HCT116 (cell line): ENCODE measurements at places on chromosomes 7 and 10.

DNA sequence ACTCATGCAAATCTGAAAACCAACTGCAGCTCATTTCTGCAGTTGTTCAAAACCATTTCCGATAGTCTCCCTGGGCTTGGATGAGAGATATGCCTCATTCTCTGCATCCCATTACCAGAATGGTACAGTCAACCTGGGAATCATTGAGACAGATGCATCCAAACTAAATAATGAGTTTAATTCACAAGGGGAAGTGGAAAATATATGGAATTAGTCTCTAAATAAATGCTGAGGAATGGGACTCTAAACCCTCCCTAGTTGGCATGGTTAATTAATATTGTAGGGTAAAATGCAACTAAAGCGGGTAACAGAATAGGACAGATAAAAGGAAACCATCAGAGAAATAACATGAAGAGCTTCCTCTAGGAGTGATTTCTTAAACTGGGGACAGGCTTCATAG is 118.9 kb downstream of the AMPH start:
- no peak for DNase-seq

GRCh38 chr10:29790207-29790606 is 155.4 kb upstream of the SVIL start:
- DNase-seq = no peak

DNA sequence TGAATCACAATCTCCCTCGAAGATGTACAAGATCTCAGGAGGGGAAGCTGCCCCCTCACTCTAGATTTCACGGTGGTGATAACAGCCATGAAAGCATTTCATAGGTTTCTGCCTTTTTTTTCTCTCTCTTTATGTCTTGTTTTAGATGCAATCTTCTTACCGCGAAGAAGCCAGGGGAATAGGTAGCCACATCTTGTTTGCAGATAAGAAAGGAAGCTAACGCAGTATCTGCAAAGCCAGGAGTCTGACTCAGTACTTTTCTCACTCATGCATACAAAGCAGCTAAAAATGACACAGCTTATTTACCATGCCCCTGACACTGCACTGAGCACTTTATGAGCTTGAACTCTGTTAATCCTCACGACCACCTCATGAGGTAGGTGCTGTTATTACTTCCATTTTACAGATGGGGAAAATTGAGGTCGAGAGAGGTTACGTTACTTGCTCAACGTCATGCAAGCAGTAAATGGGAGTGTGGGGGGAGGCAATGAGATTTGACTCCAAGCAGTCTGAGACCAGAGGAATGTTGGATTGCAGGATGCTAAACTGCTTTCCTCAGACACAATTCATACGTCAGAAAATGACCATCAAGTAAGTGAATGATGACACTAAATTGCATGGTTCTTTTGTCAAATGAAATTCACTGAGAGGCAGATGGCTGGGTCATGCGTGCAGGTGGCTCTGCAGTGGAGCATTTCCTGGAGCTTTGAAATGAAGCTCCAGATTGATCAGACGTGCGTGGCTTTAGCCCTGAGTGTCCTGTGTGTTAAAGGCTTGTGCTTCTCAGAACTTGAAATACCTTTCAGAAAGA is 3.3 kb downstream of the MAP3K8 start:
- no peak for DNase-seq

GRCh38 chr10:111996103-111996502 is 187.5 kb downstream of the GPAM start:
- DNase-seq = no peak

- DNase-seq = no peak
Observed at GRCh38 chr7:26959290-26959689, 94.9 kb upstream of the SKAP2 start.

GRCh38 chr7:139180700-139181311 is 50.2 kb upstream of the UBN2 start:
- no peak for DNase-seq

- no peak for DNase-seq
Observed at GRCh38 chr10:119362122-119362521, 154.8 kb downstream of the GRK5 start.

DNA sequence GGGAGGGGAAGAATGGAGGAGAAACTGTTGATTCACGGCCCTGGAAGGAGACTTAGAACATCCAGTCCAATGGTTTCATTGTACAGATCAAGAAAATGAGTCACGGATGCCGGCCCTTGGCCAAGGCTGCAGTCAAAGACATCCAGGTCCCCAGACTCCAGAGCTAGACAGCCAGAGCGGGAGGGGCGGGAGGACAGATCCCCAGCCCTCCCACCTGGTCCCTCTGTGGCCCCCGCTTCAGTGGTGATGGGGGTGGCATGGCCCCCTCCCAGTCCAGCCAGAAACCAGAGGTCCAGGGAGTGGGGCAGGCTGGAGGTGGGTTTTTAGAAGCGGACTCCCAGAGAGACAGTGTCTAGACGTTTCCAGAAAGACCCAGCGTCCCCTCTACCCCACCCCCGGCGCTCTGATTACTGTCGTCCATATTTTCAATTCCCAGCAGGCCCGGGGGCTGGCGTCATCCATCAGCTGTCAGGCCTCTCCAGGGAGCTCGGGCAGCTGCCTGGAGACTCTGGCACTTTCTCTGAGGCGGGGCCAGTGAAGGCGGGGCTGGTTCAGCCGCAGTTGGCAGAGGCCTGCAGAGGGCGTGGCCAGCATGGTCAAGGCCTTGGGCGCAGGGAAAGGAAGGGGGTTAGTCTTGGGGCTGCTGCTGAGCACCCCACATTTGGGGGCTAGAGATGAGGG is 8.0 kb upstream of the HSPB1 start:
- peak; percentile 83 for DNase-seq

DNA sequence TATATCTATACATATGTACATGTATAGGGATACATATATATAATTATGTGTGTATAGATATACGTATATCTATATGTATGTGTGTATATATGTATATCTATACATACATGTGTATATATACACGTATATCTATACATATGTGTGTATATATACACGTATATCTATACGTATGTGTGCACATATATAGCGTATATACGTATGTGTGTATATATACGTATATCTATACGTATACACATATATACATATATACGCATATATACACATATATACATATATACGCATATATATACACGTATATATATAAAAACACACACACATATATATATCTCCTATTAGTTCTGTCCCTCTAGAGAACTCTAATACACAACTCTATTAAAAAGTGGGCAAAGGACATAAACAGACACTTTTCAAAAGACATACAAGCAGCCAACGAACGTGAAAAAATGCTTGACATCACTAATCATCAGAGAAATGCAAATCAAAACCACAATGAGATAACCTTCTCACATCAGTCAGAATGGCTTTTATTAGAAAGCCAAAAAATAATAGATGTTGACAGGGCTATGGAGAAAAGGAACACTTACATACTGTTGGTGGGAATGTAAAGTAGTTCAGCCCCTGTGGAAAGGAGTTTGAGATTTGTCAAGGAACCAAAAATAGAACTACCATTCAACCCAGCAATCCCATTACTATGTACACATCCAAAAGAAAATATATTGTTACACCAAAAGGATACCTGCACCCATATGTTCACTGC is 22.0 kb upstream of the TMEM120A start:
- no peak for DNase-seq

DNA sequence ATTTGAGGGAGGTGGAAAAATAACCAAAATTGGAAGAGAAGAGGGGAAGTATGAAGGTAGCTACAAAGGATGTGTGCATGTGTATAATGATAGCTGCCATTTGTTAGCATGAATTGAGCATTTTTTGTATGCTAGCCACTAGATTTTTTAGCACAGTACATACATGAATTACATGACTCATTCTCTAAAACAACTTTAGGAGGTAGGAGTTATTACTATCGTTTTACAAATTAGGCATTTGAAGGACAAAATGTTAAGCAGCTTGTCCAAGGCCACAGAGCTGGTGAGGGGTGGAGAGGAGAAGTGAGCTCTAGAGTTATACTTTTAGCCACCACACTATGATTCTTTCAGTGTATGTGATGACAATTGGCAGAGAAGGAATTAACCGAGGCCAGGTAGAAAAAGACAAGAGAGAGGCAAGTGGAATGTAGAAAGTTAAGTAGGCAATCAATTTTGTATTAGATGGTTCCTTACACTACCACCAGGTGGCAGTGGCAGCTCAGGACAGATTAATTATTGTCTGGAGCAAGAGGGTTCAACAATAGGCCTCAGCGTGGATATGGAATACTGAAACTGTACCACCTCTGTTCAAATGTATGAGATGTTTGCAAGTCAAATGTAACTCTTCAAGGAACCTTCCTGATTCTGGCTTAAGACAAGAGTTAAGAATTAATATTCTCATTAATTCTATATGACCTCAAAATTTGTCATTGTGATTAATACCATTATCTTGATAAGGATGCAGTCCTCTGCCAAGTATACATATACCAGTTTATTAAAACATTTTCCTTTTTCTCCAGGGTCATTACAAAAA is 128.0 kb downstream of the MBL2 start:
- DNase-seq = peak; percentile 51

DNA sequence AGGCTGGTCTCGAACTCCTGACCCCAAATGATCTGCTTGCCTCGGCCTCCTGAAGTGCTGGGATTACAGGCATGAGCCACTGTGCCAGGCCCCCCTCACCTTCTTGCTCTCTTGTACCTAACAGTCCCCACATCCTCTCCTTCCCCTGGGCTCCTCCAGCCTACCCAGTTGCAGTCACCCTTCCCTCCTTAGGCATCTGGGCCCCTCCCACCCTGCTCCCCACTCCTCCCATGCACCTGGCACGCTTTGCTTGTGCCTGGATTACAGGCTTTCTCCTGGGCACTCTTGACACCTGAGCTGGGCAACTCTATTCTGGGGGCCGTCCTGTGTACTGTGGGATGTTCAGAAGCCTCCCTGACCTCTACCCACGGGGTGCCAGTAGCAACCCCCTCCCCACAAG is 3.0 kb downstream of the CLDN15 start:
- no peak for DNase-seq

DNA sequence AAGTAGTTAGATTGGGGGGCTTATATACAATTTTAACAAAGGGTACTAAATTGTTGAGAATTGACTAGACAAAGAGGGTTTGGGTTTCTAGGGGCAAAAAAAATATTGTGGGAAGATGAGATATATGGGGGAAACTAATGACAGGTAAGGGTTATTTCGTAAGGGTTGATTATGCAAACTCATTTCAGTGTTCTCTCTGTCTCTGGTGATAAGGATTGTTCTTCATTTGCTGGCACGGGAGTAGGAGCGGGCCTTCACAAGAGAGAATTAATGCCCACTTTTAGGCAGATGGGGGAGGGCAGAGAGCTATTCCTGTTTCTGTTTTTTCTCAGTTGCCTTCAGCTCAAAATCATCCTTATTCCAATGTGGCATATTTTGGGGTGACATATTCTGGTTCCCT is 258.4 kb downstream of the EXOC4 start:
- DNase-seq = no peak

GRCh38 chr7:73504920-73505319 is 17.2 kb downstream of the BAZ1B start:
- DNase-seq = no peak

GRCh38 chr10:335151-335800 is 200.0 kb downstream of the ZMYND11 start:
- no peak for DNase-seq

GRCh38 chr7:42143711-42144600 is 93.1 kb downstream of the GLI3 start:
- DNase-seq = no peak

DNA sequence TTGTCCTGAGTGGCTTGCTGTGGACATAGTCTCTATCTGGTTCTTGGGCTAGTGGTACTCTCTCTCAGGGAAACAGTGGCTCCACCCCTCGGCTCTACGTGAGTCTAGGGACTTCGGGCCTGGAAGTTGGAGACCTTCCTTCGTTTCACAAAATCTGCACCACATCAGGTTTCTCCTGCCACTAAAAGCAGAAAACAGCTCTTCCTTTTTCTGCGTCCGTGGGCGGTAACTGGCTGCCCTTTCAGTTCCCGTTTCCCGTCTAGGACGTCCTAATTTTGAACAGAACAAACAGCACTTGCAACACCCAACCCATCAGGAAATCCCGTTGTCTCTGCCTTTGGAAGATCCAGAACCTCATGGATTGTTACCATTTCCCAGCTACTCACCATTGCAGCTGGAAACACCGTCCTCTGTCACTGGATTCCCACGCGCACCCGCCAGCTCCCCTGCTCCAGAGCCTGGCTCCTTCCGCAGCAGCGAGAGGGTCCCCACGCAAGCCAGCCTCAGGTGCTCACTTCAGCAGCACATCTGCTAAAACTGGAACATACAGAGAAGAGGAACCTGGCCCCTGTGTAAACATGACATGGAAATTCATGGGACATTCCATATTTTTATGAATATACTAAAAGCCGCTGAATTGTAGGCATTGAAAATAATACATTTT is 311.4 kb upstream of the AKR1E2 start:
- DNase-seq = no peak

GRCh38 chr7:47775238-47775637 is 173.0 kb downstream of the PKD1L1 start:
- no peak for DNase-seq

GRCh38 chr10:125154529-125154928 is 5.8 kb downstream of the CTBP2 start:
- DNase-seq = no peak

DNA sequence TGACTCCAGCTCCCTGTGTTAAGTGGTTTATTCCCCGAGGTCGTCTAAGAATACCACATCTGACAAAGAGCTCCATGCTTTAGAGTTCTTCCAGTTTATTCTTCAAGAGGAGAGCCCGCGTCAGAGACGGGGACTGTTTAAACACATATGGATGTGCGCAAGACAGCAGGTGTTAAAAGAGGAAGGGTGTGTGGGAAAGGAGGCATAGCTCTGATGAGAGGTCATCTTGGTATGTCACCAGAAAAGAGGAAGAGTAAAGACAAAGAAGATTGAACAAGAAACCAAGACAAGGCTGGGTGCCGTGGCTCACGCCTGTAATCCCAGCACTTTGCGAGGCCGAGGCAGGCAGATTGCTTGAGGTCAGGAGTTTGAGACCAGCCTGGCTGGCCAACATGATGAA is 258.7 kb downstream of the CCDC3 start:
- DNase-seq = no peak
